ENCODE measurements at places on chromosomes 7 and 10.

- DNase-seq: no peak
Observed at GRCh38 chr10:3778692-3779157, 6.3 kb downstream of the KLF6 start.

DNA sequence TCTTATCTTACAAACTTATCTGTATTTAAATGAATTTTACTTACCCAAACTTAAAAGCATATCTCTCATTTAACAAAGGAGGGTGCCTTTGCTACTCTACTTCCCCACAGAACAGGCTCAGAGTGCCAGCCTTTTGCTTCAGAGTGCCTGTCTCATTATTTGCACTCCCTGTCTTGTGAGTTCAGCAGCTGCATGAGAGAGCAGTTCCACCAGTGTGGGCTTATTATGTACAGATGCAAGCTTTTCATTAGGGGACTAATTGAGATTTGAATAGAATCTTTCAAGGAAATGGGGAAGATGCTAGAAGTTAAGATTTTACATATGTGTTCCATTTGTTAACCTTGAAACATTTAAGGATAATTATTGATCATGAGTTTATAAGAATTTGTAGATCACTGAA is 310.2 kb upstream of the LRRN3 start:
- no peak for DNase-seq

DNA sequence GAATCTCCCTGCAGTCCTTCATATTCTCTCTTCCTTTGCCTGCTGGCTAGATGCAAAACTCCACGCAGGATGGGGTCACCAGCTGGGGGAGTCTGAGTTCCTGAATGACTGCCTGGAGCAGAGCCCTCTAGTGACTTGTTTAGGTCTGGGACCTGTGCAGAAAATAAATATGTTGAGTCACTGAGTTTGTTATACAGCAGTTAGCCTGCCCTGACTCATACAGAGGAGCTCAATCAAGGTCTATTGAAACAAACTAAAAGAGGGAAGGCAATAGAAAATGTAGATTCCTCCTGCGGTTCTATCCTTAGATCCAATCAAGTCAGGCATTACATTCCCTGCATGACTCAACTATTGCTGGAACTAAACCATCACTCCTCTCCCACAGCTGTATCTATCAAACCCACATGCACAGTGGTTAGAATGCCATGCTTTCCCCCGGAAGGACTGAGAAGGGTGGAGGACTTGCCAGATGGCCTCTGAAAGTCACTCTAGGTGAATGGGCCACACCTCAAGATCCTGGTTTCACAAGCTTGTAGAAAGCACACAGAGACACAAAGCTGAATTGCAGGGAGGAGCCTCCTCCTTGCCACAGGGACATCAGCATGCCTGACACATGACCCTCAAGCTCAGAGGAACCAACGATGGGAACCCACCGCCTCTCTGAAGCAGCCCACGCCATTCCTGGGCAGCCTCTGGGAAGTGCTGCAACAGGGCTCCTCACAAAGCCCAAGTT is 73.9 kb downstream of the SH3PXD2A start:
- no peak for DNase-seq

- DNase-seq: no peak
Observed at GRCh38 chr10:53064614-53065013, 292.0 kb upstream of the MBL2 start.

- no peak for DNase-seq
Observed at GRCh38 chr10:18222866-18223265, 82.6 kb downstream of the CACNB2 start.

- no peak for DNase-seq
Observed at GRCh38 chr10:30827531-30828120, 198.1 kb upstream of the LYZL2 start.
